ENCODE measurements at places on chromosomes 16 and 17. TPM values are rescaled to one million over a fixed set of nuclear protein-coding genes. Genes with fewer than 3 reads are reported as not detected.
A peak's percentile ranks its signal among the peaks of the same experiment; 100 is the strongest.

The CCL4 gene
- not detected for total RNA-seq

GRCh38 chr16:57815987-57816745, 13.9 kb upstream of the KIFC3 start:
- DNase-seq: peak; percentile 95

DNA sequence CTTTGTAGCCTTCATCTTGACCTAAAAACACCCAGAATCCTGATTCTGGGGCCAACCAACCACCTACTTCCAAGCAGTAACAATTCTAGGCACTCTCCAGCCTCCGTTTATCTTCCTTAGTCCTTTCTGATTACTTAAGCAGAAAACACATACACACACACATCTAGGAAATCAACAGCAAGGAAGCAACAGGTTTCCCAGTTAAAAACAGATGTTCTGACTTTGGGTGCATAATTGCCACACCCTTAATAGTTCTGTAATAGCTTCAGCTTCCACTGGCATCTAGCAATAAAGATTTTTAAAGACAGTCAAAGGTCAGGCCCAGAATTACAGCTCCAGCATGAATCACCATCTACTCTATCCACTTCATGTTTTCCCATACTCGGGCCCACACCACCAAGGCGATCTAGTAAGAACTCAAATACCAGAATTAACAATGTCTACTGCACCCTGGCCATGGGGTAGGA, 2.6 kb downstream of the ARHGAP17 start:
- no peak for DNase-seq

- DNase-seq: no peak
Measured at GRCh38 chr17:46144246-46144645, 49.0 kb downstream of the KANSL1 start.

DNA sequence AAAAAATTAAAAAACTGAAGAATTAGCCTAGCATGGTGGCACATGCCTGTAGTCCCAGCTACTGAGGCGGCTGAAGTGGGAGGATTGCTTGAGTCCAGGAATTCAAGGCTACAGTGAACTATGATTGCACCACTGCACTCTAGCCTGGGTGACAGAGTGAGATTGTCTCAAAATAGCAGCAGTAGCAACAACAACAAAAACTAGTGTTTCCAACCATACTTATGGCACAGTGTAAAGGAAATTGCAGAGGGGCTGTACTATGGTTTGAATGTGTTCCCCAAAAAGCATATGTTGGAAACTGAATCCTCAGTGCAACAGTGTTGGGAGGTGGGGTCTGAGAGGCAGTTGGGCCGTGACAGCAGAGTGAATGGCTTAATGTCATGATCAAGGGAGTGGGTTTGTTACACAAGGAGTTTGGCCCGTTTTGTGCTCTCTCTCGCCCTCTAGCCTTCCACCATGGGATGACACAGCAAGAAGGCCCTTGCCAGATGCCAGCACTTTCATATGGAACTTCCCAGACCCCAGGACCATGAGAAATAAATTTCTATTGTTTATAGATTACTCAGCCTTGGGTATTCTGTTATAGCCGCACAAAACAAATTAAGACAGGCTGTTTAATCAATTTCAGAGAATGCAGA, 70.0 kb downstream of the PGS1 start:
- no peak for DNase-seq

GRCh38 chr17:27353033-27353460, 59.1 kb downstream of the WSB1 start:
- DNase-seq: no peak

GRCh38 chr16:4053301-4053845, 62.9 kb downstream of the ADCY9 start:
- DNase-seq: peak; percentile 82

The PRR11 gene
- total RNA-seq: 1.5 TPM

The ACBD4 gene
- total RNA-seq: 8.2 TPM

GRCh38 chr16:47731252-47731651, 270.1 kb downstream of the PHKB start:
- DNase-seq: no peak

- DNase-seq: peak; percentile 82
Measured at GRCh38 chr16:3651461-3652372, 2.8 kb upstream of the DNASE1 start.

- no peak for DNase-seq
Measured at GRCh38 chr16:8583199-8583598, 7.1 kb downstream of the TMEM114 start.

DNA sequence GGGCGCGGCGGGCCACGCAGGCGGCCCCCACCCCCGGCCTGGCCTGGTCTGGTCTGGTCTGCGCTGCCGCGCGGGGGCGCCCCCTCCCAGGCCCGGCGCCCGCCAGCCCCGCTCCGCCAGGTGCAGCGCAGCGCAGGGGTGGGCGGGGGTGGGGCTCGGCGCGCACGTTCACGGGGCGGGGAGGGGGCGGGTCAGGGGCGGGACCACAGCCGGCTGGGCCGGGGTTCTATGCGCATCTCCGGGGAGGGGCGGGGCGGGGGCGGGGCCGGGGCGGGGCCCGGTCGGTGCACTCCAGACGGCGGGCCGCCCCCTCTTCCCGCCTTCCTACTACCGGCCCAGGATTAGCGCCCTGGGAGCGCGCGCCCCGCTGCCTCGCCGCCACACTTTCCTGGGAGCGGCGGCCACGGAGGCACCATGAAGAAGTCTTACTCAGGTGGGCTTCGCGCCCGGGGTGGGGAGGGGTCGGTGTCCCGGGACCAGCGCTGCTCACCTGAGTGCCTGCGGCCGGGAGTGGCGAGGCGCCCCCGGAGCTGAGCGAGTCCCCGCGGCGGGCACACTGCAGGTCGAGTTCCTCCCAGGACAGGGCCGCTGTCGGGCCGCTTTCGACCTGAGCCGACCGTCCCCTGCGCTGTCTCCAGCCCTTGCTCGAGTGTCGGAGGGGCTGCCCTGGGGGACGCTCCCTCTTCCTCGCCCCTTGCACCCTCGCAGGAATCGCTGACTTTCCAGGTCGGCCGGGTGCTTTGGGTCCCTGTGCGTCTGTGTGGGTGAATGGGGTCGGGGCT, 140.5 kb downstream of the SEC14L1 start:
- DNase-seq: no peak

The MSRB1 gene
- total RNA-seq: 36.0 TPM

DNA sequence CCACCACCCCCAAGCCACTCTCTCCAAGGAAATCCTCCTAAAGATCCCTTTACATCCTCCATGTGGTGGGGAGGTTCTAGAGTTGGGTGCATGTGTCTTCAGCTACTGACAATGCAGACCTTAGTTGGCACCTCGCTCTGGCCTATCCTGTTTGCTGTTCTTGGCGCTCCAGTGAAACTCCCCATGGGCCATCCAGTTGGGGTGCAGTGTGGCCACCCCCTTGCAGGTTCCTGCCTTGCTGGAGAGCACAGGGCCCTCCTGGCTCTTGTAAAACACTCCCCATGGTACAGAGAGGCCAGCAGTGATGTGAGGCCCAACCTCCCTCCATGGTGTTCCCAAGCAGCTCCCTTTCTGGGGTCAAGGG, 22.7 kb upstream of the STH start:
- DNase-seq: no peak

GRCh38 chr17:28567604-28568003, 3.7 kb downstream of the PIGS start:
- DNase-seq: no peak

DNA sequence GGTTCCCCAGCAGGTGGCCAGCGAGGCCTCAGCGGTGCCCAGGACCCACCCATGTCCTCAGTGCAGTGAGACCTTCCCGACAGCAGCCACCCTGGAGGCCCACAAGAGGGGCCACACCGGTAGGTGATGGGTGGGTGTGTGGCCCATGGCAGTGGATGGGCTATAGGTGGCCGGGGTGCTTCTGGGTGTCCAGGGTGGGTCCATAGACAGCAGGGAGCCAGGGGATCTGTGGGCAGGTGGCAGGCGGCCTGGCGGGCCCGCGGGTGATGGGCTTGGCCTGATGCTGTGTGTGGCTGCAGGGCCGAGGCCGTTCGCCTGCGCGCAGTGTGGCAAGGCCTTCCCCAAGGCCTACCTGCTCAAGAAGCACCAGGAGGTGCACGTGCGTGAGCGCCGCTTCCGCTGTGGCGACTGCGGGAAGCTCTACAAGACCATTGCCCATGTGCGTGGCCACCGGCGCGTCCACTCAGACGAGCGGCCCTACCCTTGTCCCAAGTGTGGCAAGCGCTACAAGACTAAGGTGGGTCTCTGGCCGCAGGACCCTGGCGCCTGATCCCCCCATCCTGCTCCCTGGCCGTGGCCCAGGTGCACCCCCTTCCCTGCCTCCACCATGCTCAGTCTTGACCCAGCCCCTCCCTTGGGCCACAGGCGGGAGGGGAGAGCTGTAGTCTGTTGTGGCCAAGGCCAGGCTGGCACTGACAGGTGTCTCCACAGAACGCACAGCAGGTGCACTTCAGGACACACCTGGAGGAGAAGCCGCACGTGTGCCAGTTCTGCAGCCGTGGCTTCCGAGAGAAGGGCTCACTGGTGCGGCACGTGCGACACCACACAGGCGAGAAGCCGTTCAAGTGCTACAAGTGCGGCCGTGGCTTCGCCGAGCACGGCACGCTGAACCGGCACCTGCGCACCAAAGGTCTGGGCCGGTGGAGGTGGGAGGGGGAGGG, 2.1 kb upstream of the DNASE1L2 start:
- no peak for DNase-seq

The CD300H gene
- not detected for total RNA-seq

The MT3 gene
- not detected for total RNA-seq

GRCh38 chr17:78915872-78916632, 9.1 kb downstream of the TIMP2 start:
- no peak for DNase-seq

GRCh38 chr16:26031286-26031685, 339.5 kb downstream of the HS3ST4 start:
- DNase-seq: no peak

DNA sequence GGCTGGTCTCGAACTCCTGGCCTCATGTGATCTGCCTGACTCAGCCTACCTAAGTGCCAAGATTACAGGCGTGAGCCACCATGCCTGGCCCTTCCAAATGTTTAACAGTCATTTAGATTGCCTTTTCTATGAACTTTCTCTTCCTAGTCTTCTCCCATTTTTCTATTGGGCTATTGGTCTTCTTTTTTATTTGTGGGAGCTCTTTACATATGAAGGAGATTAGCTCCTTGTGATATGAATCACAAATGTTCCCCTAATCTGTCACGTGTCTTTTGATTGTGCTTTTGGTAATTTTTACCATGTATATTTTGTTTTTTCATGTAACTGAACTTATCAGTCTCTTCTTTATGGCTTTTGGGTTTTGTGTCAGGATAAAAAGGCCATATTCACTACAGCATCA, 11.9 kb downstream of the ADCY7 start:
- DNase-seq: no peak

The SLC12A3 gene
- total RNA-seq: not detected

The TEKT5 gene
- 0.93 TPM for total RNA-seq

DNA sequence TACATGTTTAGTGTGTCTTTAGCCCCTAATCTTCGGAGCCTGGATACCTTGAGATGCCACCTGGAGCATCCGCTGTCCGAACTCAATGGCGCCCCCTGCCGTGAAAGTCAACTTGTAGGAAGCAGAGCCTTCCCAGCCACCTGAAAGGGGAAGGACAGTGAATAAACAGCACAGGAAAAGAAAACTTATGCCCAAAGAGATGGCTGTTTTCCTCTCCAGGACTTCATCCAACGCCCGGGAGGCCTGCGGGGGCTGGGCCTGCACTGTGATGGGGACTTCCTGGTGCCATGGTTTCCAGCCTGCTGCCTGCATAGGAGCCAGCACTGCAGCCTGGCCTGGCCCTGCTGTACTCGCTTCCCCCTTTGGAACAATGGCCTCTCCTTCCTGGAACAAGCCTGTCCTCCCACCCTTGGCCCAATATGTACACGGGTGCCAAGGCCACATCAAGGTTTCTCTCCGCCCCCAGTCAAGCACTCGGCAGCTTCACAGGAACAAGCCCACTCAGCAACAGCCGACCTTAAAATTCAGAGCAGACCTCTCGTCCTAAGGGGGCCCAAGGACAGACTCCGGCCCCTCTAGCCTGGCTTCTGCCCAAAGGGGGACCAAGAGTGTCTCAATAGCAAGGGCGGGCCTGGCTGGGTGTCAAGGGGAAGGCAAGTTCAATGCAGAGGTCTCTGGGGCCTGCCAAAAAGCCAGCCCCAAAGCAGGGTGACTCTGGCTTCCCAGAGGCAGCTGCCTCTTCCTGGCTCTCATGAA, 4.5 kb upstream of the UNC13D start:
- DNase-seq: peak; percentile 68

- DNase-seq: no peak
Measured at GRCh38 chr17:17147821-17148220, 58.3 kb downstream of the PLD6 start.

DNA sequence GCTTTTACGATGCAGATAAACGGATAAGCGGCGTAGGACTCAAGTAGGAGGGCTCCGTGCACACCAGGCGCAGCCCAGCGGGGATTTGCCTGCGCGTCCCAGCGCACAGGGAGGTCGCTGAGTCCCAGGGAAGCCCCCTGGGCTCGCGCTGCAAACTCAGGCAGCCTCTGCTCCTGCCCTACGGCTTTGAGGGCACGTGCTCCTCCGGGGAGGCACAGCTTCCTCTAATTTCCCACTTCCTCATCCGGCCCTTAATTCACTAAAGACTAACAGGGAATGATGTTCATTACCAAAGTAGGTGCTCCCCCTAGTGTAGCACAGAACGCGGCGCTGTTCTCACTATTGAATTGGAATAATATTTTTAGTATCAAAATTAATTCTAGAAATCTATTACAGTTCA, 825.4 kb downstream of the KCNJ18 start:
- DNase-seq: peak; percentile 23

- no peak for DNase-seq
Measured at GRCh38 chr16:2155977-2156848, 631 bp downstream of the TRAF7 start.

GRCh38 chr16:9123871-9124270, 32.4 kb downstream of the HAPSTR1 start:
- peak; percentile 59 for DNase-seq

GRCh38 chr17:12637015-12637414, 28.7 kb upstream of the MYOCD start:
- no peak for DNase-seq

DNA sequence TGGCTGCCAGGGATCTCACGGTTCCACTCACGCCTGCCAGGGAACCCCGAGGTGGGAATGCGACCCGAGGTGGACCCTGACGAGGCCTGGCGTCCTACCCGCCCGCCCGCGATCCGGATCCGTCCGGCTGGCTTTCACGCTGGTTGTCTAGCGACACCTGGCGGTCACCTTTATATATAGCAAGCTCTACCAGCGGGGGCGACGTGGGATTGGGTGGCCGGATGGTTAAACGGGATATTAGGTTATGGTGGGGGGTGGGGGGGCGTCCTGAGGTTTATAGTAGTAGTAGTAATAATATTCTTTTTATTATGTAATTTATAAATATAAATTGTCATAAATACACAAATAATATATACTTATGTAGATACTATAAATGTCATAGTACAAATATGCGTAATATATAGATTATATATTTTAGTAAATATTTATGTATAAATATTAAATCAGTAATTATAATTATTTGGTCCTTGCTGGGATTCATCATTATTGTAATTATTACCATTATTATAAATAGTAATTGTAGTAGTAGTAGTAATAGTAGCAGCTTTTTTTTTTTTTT, 136.9 kb downstream of the KCNJ12 start:
- DNase-seq: peak; percentile 95

The ZNF750 gene
- total RNA-seq: 426 TPM

DNA sequence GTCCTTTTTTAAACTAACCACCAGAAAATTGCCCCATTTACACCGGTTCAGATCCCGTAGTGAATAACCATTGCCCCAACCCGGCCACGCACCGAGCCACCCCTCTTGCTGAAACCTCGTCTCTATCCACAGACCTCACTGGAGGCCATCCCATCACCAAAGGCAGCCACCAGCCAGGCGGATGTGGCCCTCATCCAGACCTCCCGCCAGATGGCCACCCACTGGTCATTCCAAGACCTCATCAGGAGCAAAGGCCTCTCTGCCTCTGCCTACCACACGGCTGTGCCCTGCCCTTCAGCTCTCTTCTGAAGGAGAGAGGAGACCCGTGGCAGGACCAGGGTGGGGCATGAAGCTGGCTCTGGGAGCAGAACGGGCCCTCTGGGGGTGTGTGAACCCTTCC, 38.2 kb upstream of the CDH5 start:
- DNase-seq: no peak

Data from lower leg skin (tissue), 4 donors.